Naive thymus-derived CD8-positive, alpha-beta T cell (primary cell): ENCODE measurements at places on chromosomes 7 and 10. TPM values are rescaled to one million over a fixed set of nuclear protein-coding genes. Genes with fewer than 3 reads are reported as not detected.

DNA sequence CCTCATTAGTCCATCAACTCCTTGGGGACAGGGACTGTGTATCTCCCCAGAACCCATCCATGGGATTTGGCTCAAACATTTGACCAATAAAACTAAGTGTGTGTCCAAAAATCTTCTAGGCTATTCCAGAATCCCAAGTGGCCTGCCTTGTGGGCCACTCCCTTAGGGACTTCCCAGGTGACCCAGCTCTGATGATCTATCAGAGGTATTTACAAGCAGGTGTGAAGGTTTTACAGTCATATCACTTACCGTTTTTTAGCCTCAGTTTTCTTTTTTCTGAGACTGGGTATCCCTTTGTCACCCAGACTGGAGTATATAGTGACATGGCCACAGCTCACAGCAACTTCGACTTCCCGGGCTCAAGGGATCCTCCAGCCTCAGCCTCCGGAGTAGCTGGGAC, 64.4 kb downstream of the PIP4K2A start:
- no peak for DNase-seq
- H3K4me3 ChIP-seq: peak overlapping the region; percentile 87
- H3K27ac ChIP-seq: peak overlapping the region; percentile 97

CCDC201 gene
- total RNA-seq: not detected

- DNase-seq: no peak
- H3K27ac ChIP-seq: no peak overlapping the region
- H3K4me1 ChIP-seq: peaks cover 22% of the 10 kb centered on the region
- no peak overlapping the region for H3K4me3 ChIP-seq
- H3K36me3 ChIP-seq: no peaks in the 10 kb centered on the region
- peaks cover 40% of the 10 kb centered on the region for H3K27me3 ChIP-seq
Observed at GRCh38 chr10:89347701-89348457, 20.1 kb downstream of the IFIT3 start.

PDGFA gene
- total RNA-seq: 0.21 TPM

DNA sequence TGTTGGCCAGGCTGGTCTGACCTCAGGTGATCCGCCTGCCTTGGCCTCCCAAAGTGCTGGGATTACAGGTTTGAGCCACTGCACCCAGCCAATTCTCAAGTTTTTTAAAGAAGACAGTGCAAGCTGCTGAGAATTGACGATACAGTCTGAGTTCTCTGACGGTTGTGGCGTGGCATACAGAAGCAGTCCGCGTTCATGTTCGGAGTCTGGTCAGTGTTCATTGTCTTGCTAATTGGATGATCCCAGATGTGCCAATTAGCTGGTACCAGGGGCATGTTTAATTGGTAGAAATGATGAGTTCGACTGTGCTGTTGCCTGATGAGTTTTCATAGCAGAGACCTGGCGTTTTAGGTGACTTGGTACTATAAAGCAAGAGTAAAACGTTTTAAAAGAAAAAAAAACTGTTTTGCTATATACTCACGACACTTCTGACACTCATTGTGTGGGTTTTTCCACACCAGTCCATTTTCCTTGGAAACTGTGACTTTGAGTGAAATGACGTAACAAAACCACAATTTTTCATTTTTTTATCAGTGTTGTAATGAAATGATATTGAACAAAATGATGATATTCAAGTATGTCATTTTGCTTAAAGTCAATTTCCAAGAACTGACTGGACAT, 32.3 kb downstream of the CAMK1D start:
- no peak overlapping the region for H3K4me3 ChIP-seq
- H3K27ac ChIP-seq: no peak overlapping the region
- H3K36me3 ChIP-seq: peaks cover 20% of the 10 kb centered on the region

DNA sequence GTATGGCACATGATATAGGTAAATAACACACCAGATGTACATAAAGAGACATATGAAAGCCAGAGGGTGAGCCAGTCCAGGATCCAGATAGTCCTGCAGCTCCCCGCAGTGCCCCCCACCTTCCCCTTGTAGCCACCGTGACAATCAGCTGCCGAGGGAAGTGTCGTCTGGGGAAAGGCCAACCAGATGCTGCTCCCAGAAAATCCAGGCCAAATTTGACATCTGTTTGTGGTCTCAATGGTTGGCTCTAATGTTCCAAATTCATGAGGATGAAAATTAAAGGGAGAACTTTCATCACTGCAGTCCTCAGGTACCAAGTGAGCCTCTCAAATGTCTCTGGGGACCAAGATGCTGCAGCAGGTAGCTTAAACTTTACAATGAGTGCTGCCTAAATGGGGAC, 210.3 kb downstream of the PTEN start:
- no peaks in the 10 kb centered on the region for H3K36me3 ChIP-seq
- H3K4me3 ChIP-seq: no peak overlapping the region
- no peak for DNase-seq
- H3K27ac ChIP-seq: no peak overlapping the region
- H3K4me1 ChIP-seq: peaks cover 47% of the 10 kb centered on the region

GRCh38 chr10:22649390-22649841, 65.0 kb downstream of the PIP4K2A start:
- peaks cover 8% of the 10 kb centered on the region for H3K36me3 ChIP-seq
- peaks cover 96% of the 10 kb centered on the region for H3K4me1 ChIP-seq
- H3K27ac ChIP-seq: peak overlapping the region; percentile 98
- no peaks in the 10 kb centered on the region for H3K27me3 ChIP-seq
- no peak for DNase-seq
- H3K4me3 ChIP-seq: peak overlapping the region; percentile 81

- DNase-seq: no peak
- no peak overlapping the region for H3K27ac ChIP-seq
- H3K27me3 ChIP-seq: peaks cover 57% of the 10 kb centered on the region
- peaks cover 1% of the 10 kb centered on the region for H3K36me3 ChIP-seq
Observed at GRCh38 chr7:27180431-27181420, 4.3 kb downstream of the HOXA11 start.

GRCh38 chr7:16791071-16791470, 13.7 kb downstream of the AGR2 start:
- H3K27ac ChIP-seq: no peak overlapping the region
- H3K36me3 ChIP-seq: no peaks in the 10 kb centered on the region
- H3K4me1 ChIP-seq: no peaks in the 10 kb centered on the region
- no peak for DNase-seq
- H3K27me3 ChIP-seq: peaks cover 10% of the 10 kb centered on the region
- no peak overlapping the region for H3K4me3 ChIP-seq

NFKB2 gene
- 111 TPM for total RNA-seq

GRCh38 chr10:110209454-110209925, 2.1 kb downstream of the MXI1 start:
- H3K27me3 ChIP-seq: peaks cover 21% of the 10 kb centered on the region
- peak overlapping the region; percentile 93 for H3K27ac ChIP-seq
- H3K4me3 ChIP-seq: peak overlapping the region; percentile 92

GRCh38 chr10:128300290-128300824, 174.1 kb upstream of the MKI67 start:
- H3K4me3 ChIP-seq: no peak overlapping the region
- no peaks in the 10 kb centered on the region for H3K4me1 ChIP-seq
